ENCODE measurements at places on chromosomes 2 and 18.

- no peak for DNase-seq
These were observed 235.6 kb upstream of the HNRNPA3 start for GRCh38 chr2:176976736-176977685.

GRCh38 chr18:38810789-38811188 lies 1245.2 kb upstream of the CELF4 start:
- no peak for DNase-seq

DNA sequence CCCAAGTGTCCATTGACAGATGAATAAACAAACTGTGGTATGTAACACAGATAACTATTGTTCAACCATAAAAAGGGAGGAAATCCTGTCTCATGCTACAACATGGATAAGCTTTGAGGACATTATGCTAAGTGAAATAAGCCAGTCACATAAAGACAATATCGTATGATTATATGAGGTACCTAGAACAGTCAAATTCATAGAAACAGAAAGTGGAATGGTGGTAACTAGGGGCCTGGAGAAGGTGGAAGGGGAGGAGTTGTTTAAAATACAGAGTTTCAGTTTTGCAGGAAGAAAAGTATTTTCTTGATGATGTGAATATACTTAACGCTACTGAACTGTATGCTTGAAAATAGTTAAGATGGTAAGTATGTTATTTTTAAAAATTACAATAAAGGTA lies 304.6 kb upstream of the CXCR4 start:
- no peak for DNase-seq

DNA sequence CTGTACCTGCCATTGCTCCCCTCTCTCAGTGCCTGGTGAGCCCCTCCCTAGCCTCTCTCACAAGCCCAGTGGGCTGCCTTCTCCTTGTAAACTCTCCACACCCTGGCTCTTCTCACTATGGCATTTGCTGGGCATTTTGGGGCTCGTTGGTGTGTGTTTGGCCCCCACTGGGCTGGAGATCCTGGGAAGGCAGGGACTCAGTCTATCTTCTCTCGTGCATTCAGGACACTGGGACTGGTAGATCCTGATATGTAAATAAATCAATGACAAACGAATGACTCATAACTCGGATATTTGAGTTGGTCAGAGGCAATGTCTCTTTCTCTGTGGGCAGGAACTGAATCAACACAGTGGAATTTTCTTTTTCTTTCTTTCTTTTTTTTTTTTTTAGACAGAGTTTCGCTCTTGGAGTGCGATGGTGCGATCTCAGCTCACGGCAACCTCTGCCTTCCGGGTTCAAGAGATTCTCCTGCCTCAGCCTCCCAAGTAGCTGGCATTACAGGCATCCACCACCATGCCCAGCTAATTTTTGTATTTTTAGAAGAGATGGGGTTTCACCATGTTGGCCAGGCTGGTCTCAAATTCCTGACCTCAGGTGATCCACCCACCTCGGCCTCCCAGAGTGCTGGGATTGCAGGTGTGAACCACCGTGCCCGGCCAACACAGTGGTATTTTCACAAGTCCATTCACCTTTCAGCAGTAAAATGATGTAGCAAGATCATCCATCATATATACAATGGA lies 144.6 kb upstream of the SPRED2 start:
- DNase-seq = no peak

DNA sequence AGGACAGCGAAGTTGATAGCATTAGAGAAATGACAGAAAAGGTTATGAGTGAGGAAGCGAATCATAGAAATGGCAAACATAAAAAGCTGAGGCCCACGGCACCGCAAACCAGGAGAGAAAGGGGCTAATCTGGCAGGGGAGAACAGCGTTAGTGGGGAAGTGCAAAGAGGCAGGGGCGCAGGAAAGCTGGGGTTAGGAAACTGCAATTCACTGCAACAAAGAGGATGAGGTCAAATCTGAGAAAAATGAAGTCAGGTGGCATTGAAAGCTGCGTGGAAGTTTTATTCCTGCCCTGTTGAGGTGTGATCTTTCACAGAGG lies 653 bp upstream of the ABI2 start:
- DNase-seq = no peak

GRCh38 chr2:189829102-189829833 lies 45.0 kb downstream of the PMS1 start:
- DNase-seq = no peak

GRCh38 chr2:131155208-131155855 lies 50.2 kb downstream of the PLEKHB2 start:
- DNase-seq = no peak

GRCh38 chr2:32553829-32554432 lies 73.9 kb upstream of the TTC27 start:
- no peak for DNase-seq

DNA sequence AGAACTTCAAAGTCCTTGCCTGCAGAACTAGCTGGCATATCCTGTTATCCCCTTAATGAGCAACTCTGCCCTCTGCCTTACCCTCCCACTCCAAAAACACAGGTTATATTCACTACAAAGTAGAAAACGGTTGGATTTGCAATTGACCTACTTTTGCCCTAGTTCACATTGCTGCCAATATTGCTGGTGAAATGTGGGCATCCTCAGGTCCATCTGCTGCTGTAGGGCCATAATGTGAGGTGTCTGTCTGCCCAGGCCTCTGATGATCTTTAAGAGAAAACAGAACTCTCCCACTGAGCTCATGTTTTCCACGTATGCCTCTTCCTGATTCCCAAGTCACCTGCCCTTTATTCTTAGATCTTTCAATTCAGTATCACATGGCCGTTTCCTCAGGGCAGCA lies 294.0 kb upstream of the CDH20 start:
- no peak for DNase-seq

DNA sequence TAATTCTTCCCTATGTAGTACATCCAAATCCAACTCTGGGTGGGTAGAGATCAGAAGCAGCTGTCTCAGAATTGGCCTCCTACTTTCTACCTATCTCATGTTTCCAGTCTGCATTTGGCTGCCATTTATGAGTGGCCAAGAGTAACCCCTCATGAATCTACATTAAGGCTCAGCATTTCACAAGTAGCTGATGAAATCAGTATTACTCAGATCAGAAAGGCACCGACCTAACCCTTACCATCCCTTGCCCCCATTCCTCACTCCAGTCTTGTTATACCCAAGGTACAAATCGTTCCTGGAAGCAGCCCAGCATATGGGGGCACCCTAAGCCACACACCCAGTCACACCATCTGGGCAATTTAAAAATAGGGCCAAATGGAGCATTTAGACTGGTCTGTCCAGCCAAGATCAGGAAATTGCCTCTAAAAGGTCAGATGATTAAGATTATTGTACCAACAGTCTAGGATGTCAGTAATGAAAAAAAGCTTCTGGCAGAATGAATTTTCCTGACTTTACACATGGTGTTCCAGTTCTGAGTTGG lies 37.1 kb downstream of the CD28 start:
- no peak for DNase-seq

DNA sequence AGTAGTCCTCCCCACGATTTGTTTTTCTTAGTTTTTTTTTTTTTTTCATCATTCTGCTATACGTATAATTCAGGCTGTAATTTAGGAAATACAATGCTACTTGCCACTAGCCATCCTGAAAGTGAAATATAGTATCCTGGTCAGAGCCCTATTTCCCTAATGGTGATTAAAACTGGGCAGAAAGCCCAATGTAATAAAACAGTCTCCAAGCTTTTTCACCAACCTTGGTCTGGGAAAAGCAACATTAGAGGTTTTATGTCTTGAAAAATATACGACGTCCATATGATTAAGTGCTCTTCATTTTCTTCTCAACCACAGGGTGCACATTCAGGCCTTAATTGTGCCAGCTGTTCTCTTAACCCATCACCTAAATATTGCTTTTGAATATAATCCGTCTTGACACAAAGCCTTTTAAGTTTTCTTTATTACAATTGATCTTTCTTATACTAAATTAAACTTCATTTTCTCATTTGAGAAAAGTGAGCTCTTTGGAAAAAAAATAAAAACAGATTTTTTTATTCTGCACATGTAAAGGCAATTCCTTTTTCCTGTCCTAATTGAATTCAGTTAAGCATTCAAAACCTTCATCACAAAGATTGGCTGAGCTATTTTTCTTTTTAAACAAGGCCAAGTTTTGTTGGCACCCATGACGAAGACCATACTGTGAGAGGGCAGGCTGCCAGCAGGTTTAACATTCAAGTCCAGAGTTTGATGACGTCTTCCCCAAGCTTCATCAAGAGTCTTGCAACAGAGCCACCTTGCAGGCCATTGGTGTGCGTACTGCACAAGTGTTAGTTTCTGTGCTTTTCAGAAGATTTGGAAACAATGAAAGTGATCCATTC lies 52.7 kb downstream of the MAP2 start:
- no peak for DNase-seq

DNA sequence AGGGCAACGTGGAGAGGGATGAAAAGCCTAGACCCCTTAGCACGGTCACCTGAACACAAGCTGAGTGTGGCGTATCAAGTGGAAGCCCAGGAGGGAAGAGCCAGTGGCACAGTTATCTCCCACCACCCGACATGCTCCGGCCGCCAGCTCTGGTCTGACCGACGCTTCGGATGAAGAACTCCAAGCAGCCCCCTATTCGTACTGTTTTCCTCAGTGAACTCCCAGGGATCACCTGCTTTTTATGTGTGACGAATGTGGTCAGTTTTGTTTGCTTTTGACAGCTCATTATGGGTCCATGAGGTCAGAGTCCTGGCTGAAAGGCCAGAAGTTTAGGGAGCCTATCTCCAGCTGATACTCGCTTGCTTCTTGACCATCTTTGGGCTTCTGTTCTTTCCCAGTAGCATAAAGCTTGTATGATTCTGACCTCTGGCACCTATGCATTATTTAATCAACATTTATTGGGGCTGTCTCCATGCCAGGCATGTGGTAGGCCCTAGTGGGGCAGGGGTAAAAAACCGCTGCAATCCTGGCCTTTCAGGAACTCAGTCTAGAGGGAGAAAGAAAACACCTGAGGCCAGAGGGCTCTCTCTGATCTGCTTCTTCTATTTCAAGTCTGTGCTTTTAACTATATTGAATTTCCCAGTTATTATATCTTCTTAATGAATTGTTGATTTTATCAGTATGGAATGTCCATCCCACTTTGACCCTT lies 33.0 kb upstream of the MRPL33 start:
- no peak for DNase-seq

DNA sequence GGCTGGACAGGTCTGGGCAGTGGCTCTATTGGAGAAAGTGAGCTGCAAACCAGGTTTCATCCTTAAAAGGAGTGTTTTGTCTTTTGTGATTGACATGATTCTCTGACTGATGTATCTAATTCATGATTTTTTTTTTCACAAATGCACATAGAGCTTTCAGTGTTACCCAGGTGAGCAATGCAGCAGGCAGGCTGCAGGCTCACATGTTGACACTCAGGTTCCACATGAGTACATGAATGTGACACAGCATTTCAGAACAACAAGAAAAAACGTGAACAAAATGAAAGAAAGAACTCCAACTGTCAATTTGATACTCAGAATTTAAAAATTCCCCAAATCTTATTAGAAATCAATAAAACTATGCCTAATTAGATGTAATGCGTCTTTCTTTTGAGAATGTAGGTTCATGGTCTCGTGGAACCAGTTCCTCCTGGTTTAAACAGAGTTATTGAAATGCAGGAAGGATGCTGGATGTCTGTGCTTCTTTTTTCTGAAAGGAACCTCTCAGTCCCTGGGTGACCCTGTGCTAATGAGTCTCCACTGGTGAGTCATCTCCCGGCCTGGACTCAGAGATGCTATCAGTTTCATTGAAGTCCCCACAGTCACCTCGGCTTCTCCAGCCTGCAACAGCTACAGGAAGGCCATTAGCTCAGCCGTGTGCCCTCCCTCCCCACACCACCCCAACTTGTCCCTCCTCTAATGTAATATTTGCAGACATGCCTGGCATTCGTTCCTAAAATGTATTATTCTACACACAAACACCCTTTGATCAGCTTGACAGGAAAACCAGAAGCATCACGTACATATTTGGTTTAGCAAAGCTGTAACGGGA lies 430.4 kb downstream of the LPIN1 start:
- no peak for DNase-seq

DNA sequence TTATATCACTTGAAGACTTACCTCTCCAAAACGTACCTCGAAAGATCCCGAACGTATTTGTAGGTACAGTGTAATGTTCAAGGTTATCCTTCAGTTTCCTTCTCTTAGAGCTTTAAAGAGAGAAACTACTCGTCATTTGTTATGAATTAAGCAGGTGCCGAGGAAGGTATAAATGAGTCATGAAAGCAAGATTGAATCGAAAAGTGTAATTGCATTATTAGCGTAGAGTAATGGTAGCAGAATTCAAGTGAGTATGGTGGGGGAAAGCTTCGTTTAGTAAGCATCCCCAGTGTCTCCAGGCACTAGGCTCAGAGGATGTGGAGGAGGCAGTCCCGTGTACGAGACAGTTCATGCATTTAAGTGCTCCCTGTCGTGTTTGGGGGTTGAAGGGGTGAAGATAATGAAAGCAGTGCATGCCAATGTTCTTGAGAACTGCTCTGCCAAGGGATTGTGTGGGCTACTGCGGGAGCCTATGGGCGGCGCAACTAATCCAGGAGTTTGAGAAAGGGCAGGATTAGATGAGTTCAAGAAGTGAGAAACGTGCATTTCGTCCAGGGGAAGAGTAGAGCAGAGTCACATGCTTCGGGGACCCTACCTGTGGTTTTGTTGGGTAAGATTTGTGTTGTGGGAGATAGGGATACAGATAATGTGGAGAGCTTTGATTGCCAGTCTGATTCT lies 858 bp downstream of the POLR1B start:
- DNase-seq = no peak

DNA sequence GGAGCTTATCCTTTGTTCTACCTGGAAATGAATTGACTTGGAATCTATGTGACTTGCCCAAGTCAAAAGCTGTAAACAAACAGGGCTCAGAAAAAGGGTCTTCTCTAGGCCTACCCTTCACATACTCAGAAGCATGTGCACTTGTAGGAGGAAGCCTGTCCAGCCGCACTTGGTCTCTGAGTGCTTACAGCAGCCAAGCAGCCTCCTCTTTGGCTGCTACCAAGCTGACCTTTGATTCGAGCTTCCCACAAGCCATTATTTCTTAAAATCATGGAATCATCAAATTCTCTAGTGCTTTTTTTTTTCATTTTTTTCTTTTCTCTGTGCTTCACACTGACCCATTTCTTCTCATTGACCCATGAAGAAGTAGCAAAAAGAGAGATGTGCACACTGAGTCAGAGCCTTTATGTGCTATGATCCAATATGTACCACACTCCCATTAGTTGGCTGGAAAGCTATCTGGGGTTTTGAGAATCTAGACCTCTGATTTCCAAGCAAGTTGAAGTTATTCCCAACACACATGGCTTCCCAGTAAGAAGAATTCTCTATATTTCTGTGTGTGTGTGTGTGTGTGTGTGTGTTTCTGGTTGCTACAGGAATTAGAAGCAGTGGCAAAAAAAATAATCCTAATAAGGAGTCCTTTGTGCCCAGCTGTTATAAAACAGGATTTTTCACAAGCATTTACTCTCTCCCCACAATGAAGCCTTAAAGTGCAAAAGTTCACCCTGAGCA lies 550.3 kb upstream of the TNP1 start:
- no peak for DNase-seq

GRCh38 chr2:152410165-152410597 lies 75.2 kb downstream of the FMNL2 start:
- no peak for DNase-seq

DNA sequence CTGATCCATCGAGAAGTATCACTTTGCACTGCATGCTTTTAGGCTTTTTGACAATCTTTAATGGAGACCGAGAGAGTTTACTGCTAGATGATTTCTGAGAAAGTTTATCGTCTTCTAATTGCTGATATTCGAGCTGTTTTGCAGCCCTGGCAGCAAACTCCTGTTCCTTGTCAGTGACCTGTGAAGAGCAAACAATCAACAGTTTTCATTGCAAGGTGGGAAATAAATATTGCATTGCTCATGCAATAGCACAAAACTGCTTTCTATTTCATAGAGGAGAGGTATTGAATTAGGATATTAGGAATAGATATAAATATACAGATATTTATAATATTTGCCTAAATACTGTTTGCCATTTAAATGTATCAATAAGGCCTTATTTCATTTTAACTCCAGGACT lies 65.5 kb downstream of the EPB41L3 start:
- DNase-seq = no peak

Data from stimulated activated CD4-positive, alpha-beta T cell treated with anti-CD3 and anti-CD28 coated beads, Interleukin-15, amount 100 ng/mL, for 1 hour (primary cell).